ENCODE measurements at places on chromosomes 6 and 20.

GRCh38 chr6:149451376-149452036 is 33.3 kb downstream of the ZC3H12D start:
- peak; percentile 55 for DNase-seq

DNA sequence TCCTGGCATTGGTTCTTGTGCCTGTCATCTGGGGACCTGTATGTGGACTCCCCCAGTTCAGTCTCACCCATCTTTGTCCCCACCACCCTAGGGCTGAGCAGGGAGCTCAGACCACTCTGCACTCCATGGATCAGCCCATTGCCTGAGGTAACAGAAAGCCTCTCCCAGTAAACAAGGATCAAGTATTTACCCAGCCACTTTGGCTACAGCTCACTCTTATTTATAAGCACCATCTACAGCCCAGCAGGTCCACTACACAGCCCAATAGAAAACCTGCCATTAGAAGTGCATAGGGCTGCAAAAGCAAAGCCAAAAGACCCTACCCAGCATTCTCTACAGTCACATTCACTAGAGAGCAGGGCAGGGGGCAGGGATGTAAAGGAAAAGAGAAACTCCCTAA is 335.0 kb upstream of the SYNCRIP start:
- peak; percentile 42 for DNase-seq

GRCh38 chr6:111812060-111813038 is 60.9 kb downstream of the FYN start:
- no peak for DNase-seq

- no peak for DNase-seq
Observed at GRCh38 chr6:138824482-138825144, 28.7 kb downstream of the ECT2L start.

Data from DMS53 (cell line).